ENCODE measurements at places on chromosomes 2 and 18.

GRCh38 chr2:63051795-63052333 lies 1.2 kb downstream of the OTX1 start:
- DNase-seq = peak; percentile 16

DNA sequence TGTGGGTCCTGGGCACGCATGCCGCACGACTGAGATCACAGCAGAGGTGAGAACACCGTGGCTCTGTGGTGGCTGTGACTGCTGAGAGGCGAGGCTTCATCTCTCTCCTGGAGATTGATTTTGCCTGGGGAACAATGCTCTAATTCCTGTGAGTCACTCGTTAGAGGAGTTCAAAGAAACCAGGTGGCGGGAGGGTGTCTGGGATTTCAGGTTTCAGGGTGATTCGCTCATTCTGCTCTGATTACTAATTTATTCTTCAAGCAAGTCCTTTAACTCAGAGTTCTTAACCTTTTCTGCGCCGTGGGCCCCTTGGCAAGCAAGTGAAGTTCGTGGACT lies 56.3 kb downstream of the GLI2 start:
- no peak for DNase-seq

GRCh38 chr18:12362473-12363174 lies 14.4 kb downstream of the AFG3L2 start:
- no peak for DNase-seq

DNA sequence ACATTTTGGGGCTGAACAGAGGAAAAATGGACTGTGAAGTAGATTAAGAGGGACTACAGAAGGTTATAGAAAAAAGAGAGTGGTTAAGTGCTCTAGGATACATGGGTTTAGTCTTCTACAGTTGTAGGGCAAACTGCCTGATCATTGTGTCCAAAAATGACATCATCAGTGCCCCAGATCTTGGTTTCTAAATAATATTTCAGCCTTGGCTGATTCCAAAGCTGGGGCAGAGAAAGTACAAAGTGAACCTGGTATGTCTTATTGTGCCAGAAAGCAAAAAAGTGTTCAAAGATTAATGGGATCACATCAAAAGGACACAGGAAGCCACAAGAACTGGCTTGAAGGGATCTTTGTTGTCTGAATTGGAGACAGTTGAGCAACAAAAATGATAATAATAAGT lies 97.1 kb upstream of the ZNF521 start:
- DNase-seq = no peak

DNA sequence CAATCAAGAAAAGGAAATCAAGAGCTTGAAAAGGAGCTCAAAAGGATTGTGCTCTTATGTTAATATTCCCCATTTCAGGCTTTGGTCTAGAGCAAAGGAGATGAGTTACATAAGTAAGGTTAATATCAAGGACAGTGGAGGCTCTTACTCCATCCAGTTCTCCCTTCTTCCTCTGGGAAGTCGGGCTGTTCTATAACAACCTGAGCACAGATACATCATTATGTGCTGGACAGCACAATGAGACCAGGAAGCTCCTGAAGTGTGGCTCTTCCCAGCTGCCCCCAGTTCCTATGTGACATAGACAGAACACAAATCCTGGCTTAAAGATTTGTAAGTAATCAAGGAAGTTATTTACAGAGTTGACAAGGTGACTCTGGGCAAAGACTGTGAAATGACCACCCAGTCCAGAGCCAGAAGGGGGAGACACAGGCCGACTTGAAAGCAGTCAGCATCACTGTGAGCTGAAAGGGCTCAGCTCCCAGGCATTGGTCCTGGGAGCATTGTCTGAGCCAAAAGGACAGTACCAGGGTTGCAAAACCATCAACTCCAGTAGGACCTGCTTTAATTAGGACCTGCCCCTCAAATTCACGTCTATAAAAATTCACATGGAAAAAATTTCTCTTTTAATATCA lies 917.6 kb upstream of the ACVR2A start:
- DNase-seq = peak; percentile 18

DNA sequence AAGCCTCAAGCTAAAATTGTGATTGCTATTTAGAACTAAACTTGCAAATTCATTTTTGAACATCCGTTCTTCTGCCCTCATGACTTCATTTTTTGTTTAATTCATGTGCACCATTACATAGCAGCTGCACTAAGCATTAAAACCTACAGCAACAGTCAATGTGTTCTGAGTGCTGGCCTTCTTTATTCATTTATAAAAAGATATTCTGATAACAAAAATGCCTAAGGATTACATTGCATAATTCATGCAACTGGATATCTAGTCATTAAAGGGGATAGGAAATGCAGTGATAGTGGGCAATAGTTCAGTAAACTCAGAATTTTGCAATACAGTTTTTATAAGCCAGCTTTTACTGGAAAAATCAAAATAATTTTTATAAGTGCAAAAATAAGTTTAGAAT lies 294.4 kb upstream of the EPC2 start:
- no peak for DNase-seq

GRCh38 chr2:104855221-104856085 lies 1.5 kb downstream of the POU3F3 start:
- DNase-seq = no peak

DNA sequence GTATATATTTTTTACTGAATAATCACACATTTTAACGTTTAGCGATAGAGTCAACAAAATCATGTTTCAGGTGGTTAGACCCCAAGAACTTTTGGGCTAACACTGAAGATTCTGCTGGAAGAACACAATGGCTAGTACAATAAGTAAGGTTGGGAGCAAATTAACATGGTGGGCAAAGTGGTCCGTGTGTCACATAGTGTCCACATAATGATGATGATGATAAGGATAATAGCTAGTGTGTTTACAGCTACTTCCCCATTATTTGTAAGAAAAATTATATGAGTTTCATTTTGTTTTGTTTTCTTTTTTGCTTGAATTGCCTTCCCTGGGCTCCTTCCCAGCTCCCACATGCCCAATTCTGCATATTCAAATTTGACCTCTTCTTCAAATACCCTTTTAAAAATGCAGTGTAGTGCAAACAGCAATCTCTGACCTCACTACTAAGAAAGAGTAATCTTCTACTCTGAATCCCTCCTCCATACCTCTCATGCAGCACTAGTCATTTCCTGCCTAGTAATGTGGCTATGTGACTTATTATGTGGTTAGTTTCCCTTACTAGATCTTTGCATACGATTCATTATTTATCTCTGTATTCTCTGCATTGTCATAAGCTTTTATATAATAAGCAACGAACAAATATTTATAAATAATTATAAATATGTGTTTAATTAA lies 16.9 kb upstream of the VPS54 start:
- peak; percentile 81 for DNase-seq

DNA sequence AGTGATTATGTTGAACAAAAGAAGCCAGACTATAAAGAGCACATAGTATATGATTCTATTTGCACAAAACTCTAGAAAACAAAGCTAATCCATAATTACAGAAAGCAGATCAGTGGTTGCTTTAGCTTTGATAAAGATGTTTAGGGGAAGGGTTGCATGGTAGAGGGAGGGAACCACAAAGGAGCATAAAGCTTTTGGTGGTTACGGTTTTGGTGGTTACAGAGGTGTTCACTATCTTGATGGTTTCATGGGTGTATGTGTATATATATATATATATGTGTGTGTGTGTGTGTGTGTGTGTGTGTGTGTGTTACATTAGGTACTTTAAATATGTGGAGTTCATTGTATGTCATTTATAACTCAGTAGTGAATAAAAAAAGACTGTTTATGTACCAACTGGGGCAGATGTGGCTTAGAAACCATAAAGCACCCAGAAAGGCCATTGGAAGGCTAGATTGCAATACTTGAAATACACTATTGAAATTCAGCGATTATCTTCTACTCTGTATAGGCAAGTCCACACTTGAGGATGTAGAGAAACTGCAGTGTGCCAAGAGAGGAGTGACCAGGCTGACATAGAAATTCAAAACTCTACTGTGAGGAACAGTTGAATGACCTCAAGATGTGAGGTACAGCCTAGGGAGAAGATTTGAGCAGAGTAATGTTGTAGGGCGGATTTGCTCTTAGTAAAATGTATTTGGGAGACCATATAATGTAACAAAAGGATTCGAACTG lies 60.6 kb downstream of the CAB39 start:
- DNase-seq = peak; percentile 41

- no peak for DNase-seq
Observed at GRCh38 chr2:86631846-86632485, 8.3 kb upstream of the RNF103 start.

- peak; percentile 70 for DNase-seq
Observed at GRCh38 chr18:49238433-49239042, 221.9 kb downstream of the DYM start.

GRCh38 chr2:144479138-144479537 lies 40.8 kb downstream of the ZEB2 start:
- DNase-seq = no peak

DNA sequence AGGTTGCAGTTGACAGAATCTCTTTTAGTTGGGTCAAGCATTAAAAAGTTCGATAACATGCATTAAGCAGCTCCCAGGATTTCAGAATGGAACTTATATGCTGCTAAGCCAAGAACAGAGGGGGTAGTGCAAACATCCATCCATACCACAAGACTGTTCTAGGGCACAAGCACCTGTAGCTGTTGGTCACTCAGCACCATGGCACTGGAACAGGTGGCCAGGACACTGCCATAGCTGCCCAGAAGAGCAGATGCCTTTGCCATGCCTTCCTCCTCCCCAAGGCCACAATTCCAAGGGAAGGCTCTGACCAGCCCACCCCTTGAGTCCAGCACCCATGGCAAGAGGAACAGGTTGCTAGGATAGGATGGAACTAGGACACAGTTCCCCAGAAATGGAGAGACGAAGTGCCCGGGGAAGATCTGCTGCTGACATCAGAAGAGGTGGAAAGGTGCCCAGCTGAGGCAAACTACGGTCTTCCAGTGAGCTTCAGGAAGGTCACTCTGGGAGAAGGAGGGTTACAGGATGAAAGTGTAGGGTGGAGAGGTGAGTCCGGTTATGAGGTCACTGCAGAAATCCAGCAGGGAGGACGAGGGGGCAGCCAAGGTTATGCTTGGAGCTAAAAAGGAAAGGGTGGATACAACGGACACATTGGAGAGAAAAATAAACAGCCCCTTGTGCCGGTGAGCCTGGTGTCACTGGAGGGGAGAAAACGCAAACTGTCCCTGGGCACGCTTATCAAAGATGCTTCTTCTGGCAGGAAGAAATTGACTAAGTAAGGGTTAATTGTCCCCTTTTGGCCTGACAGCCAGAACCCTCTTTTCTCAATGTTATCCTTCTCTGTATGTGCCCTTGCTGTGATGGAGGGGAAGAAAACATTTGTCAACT lies 41.9 kb downstream of the C1QL2 start:
- no peak for DNase-seq

GRCh38 chr2:224436634-224437033 lies 34.7 kb upstream of the FAM124B start:
- DNase-seq = no peak

DNA sequence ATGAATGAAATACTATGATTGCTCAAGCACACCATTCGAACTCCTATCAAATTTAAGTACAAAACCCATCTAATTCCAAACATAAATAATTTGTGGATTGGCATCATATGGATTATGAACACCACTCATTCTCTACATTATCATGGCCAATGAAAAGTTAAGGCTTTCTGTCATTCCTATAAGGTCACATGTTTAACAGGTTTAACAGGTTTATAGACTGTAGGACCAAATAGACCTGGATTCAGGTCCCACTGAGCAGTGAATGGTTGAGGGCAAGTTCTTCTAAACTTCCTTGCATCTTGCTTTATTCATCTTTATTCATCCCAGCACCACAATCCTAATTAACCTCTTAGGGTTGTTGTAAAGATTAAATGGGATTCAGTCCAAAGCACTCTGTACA lies 33.4 kb downstream of the FBXO36 start:
- no peak for DNase-seq

DNA sequence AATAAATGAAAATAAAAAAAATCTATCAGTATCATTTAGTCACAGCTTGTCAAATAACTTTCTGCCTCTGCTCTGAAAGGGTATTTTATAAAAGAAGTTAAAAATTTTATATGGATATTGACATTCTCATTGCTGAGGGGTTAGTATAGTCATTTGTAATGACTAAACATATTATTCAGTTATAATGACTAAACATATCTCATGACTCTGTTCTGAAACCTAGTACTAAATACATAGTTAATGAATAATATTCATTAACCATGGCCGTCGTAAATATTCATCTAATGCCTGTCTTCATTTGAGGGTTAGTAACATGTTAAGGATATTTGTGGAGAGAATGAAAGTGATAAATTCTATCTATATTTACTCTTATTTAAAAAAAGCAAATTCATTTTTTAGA lies 69.1 kb upstream of the MAP4K3 start:
- DNase-seq = no peak

GRCh38 chr2:239535413-239536144 lies 134.8 kb upstream of the HDAC4 start:
- no peak for DNase-seq

DNA sequence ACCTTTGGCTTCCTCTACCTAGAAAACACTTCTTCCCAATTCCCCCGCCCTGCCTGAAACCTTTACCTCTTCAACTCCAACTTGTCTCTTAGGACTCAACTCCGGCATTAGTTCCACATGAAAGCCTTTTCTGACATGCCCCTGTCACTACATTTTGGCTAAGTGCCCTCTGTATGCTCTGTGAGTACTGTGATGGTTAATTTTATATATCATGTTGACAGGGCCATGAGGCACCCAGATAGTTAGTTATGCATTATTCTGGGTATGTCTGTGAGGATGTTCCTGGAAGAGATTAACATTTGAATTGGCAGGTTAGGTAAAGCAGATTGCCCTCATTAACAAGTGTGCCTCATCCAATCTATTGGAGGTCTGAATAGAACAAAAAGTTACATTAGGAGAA lies 75.6 kb upstream of the NCKAP5 start:
- DNase-seq = no peak

Measured in hematopoietic multipotent progenitor cell treated with erythropoietin and hydrocortisone succinate and interleukin-3 and kit ligand, for 4 days (in vitro differentiated cells).